ENCODE measurements at places on chromosomes 4 and X.
A peak's percentile ranks its signal among the peaks of the same experiment; 100 is the strongest.

DNA sequence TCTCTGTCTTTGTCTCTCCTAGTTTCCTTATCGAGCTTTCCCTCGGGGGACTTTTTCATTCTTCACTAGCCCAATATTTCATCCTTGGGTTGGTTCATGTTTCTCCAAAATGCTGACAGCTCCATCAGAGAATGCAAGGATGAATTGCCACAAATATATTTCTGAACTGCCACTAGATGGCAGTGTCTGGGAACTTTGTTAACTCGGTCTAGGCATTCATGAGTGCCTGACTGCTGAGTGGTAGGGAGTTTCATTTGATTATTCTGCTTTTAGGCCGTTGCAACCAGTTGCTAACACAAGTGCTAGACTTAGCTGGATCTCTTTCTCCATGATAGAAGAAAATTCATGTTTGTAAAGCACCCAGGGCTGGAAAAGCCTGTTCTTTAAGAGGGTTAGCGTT, 73.5 kb upstream of the RAP2C start:
- DNase-seq = no peak

DNA sequence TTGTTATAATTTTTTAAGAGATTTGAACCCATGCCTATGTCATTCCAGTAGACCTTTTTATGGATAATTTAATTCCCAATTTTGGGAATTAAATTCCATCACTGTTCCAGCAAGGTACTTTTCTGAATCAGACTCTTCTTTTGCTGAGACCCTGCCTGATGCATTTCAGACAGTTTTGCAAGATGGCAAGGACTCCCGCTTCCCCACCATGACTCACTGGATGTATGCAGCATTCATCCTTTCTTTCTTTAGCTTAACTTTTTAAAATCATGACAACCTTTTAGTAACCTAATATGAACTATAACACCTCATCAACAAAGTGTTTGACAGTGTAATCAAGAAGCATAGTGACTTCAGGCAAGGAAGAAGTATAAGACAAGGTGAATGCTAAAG, 178.1 kb upstream of the LEF1 start:
- DNase-seq = no peak

- DNase-seq = peak; percentile 6
These were observed 124.5 kb downstream of the CFAP299 start for GRCh38 chr4:80459918-80460473.

DNA sequence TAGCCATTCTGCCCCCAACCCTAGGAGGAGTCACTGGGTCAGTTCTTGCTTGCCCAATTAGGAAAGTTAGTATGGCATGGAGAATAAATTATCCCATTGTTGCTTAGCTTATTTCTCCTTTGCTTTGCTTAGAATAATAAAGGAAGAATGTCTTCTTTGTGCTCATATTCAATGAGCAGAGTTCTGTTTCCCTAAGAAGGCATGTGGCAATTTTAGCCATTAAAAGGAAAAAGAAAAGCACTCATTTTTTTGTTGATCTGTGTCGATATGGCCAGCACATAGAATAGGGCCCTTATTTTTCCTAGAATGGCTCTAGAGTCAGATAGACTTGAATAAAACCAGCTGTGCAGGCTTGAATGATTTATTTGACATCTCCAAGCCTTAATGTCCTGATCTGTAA, 166.4 kb upstream of the PPARGC1A start:
- no peak for DNase-seq

DNA sequence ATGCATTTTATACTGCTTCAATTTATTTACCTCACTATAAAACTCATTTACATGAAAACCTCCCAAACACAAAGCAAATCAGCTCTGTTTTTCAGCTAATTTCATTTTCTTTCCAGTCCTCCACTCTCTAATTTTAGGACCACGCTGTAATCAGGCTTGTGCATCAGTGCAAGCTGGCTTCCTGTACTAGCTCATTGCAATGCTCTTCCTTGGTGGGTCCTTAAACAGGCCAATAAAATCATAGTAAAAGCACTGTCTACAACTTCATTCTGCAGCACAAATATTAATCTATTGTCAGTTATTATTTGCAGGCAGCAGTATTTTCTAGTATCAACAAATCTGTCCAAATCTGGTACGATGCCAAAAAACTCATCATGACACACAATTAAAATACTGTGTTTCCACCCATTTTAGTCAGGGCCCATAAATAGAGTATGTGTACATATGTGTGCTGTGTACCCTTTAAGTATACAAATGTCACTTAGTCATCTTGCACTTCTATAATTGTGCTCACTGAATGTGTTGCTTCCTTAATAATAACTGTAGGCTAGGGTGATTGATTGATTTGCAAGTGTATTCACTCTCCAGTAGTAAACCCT, 178.2 kb upstream of the HCCS start:
- DNase-seq = no peak

GRCh38 chrX:110983024-110983423, 113.0 kb upstream of the PAK3 start:
- DNase-seq = no peak

DNA sequence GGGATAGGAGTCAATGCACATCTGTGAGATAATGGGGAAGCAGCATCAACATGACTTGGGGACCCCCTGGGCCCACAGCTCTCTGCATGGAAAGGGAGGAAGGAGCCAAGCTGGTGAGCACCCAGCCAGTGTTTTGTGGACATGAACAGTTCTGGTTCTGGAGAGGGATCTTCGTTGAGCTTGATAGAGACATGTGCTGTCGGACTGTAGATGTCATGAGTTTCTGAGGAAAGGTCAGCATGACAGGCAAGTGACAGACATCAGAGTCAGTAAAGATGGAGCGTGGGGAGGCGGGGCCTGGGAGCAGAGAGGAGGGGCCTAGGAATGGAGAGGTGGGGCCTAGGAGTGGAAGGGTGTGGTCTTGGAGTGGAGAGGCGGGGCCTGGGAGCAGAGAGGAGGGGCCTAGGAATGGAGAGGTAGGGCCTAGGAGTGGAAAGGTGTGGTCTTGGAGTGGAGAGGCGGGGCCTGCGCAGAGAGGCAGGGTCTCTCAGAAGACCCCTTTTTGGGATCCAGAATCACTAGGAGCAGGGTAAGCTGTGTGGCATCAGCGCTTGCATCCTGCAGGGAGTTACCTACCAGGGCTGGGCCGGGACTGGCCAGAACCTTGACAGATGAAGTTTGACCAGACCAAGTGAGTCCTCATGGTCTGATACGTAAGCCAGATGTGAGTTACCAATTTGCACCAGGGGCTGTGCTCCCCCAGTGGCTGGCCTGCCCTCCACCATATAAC, 33.7 kb downstream of the PIGG start:
- DNase-seq = peak; percentile 67

DNA sequence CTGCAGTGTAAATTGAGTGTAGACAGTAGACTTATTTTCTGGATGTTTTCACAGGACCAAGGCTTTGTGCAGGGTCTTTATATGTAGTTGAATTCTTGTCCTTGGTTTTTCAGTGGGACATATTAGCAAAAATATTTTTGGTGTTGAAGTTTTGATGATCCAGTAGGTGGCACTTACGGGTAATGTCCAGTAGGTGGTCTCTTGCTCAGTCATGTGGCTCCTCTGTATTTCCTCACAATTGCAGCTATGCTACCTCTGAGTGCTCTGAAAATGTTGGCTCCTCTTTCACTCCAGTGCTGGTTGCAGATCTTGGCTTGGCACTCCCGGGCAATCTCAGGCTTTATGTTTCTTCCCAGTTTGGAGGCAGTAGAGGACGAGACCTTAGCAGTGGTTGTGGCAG, 419.8 kb upstream of the AMOT start:
- peak; percentile 47 for DNase-seq

DNA sequence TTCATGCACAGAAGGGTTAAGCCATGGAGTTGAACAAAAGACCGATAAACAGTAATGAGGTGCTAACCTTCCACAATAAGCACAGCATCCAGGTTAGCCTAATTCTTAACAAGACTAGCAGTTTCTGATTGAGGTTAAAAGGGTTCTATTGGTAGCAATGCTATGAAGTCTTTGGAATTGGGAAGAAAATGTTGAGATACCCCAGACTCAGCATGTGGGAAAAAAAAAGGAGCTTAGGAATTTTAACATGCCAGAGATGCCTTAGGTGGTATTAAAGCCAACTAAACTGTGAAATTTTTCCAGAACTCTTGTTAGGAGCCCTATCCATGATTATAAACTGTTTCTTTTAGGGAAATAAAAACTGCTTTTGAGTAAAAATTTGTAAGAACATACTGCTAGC, 391.7 kb downstream of the GABRG1 start:
- DNase-seq = no peak

DNA sequence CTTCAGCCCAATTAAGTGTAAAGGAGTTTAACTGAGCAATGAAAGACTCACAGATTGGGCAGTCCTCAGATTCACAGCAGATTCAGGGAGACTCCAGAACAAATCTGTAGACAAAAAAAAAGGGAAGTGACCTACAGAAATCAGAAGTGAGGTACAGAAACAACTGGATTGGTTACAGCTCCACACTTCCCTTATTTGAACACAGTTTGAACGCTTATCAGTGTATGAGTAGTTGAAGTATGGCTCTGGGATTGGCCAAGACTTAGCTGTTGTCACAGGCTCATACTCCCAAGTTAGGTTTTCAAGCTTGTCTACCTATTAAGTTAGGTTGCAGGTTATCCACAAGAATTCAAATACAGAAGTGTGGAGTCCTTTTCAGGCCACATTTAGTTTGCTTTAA, 112.4 kb upstream of the ELOVL6 start:
- DNase-seq = no peak

DNA sequence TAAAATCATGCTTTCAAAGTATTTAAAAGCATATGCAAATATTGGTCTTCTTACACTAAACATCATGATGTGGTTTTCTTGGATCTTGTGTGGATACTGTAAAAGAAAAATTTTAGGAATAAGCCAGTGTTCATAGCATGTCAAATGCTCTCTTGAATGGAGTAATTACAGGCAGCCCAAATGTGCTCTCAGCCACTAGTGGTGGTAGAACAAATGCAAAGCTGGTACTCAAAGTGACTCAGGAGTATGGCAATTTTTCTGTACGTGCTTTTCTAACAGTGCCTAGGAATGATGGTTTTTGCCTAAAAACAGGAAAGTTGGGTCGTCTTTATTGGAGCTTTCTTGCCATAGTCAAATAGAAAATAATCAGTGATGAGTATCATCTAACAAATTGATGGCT, 19.9 kb downstream of the PGRMC2 start:
- no peak for DNase-seq

GRCh38 chr4:66853845-66854244, 691.5 kb downstream of the CENPC start:
- DNase-seq = no peak

DNA sequence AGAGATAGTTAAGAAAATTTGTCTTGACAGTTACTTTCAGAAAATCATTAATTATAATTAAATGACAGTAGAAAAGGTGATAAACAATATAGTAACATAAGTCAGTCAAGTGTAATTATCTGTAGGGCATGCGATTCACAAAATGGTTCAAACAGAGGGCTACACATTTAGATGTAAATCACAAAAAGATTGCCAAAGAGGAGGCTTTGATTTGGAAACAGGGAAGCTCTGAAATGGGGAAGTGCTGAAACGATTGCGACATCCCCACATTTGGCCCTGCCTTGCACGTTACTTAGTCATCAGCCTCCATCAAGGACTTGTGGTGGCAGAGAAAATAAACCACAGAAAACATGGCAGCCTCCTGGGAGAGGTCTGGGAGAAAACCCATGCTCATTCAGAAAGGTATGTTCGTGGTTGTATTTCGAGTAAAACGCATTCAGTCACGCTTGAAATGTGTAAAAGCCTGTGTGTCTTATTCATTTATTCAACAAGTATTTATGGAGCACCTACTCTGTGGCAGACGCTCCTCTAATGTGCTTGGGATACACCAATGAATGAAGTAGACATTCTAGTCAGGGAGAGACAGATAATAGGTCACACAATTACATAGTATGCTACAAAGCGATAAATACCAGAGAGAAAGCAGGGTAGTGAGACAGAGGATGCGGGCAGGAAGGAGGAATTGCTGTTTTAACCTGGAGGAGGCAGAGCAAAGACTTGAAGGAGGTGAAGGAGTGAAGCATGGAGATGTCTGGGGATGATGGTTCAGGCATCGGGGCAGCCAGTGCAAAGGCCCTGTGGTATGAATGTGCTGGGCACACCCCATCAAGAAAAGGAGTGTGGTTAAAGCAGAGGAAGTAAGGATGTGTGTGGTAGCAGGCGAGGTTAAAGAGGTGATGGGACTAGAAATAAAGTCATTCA, 7.8 kb downstream of the RBM47 start:
- DNase-seq = peak; percentile 51

DNA sequence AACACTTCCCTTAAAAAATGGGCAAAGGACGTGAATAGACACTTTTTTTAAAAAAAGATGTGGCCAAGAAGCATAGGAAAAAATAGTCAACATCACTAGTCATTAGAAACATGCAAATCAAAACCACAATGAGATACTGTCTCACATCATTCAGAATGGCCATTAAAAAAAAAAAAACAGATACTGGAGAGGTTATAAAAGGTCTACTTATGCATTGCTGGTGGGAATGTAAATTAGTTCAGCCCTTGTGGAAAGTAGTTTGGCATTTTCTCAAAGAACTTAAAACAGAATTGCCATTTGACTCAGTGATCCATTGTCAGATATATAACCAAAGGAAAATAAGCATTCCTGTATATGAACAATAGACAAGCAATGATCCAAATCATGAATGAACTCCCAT, 352.8 kb upstream of the EPHA5 start:
- DNase-seq = no peak

GRCh38 chr4:114085611-114086345, 106.3 kb upstream of the ARSJ start:
- no peak for DNase-seq

DNA sequence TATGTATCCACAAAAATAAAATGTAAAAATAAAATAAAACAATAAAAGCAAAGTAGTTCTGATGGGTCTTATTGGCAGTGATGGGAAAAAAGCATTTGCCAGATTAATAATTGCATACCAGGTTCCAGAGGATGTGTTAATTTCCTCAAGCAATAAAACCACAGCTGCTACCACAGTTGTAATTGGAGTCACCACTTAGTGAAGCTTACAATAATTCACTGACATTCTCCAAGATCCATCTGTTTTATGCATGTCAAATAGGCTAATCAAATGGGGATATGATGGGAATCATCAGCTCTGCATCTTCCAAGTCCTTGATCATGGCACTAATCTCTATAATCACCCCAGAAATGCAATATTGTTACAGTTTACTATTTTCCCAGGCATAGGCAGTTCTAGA, 123.5 kb upstream of the EMCN start:
- DNase-seq = no peak

GRCh38 chr4:145851511-145852201, 87.0 kb downstream of the ZNF827 start:
- no peak for DNase-seq

GRCh38 chr4:20580907-20581306, 119.4 kb upstream of the PACRGL start:
- DNase-seq = no peak

- DNase-seq = peak; percentile 66
These were observed 186.4 kb upstream of the GALNT7 start for GRCh38 chr4:172982151-172982590.

- DNase-seq = no peak
These were observed 38.9 kb upstream of the PHEX start for GRCh38 chrX:21993265-21993664.
